ENCODE measurements at places on chromosomes 7 and 10.
A peak's percentile ranks its signal among the peaks of the same experiment; 100 is the strongest.

DNA sequence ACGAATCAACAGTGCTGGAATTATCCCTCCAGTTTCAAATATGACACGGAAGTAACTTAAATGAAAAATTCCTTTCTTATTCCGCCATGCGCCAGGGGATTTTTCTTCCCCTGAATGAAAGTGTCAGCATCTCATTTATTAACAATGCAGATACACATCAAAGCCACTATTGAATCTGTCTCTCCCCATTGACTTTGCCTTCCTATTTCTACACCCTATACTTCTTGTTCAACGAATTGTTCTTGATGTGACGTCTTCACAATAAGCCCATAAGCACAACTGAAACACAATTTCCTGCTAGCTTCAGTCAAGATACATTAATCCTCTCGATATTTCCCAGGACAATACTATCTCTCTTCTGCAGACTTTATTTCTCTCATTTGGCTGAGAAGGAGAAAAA is 253.5 kb downstream of the ADARB2 start:
- DNase-seq: no peak

DNA sequence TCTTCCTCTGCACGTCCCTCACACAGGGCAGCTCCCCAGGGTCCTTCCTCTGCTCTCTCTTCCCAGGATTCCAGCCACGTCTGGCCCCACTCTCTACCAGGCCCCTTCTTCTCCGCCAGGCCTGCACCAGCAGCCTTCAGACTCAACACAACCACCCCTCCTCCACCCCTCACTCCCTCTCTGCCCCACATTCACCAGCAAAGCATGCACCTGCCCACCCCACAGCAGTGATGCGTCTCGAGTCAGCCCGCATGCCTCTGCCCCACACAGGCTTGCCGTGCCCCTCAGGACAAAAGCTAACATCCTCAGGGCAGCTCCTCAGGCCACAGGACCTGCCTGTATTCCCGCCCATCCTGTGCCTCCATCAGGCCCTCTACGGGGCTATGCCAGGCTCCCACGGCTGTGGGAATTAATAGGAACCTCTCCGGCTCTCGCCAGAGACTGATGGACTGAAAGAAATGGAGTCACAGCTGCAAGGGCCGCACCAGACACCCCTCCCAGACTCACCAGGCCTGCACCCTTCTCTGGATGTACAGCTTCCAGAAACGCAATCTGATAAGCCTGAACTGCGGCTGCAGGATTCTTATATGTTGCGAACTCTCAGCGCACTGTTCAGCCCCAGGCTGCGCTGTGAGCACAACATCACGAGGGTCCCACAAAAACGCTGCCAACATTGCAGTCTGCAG is 100.1 kb downstream of the CYTH3 start:
- DNase-seq: peak; percentile 37

GRCh38 chr10:71771821-71772617 is 1.3 kb downstream of the VSIR start:
- peak; percentile 59 for DNase-seq

GRCh38 chr10:98293550-98294269 is 25.7 kb upstream of the LOXL4 start:
- DNase-seq: peak; percentile 34

GRCh38 chr7:39810710-39811109 is 139.3 kb upstream of the CDK13 start:
- DNase-seq: no peak

DNA sequence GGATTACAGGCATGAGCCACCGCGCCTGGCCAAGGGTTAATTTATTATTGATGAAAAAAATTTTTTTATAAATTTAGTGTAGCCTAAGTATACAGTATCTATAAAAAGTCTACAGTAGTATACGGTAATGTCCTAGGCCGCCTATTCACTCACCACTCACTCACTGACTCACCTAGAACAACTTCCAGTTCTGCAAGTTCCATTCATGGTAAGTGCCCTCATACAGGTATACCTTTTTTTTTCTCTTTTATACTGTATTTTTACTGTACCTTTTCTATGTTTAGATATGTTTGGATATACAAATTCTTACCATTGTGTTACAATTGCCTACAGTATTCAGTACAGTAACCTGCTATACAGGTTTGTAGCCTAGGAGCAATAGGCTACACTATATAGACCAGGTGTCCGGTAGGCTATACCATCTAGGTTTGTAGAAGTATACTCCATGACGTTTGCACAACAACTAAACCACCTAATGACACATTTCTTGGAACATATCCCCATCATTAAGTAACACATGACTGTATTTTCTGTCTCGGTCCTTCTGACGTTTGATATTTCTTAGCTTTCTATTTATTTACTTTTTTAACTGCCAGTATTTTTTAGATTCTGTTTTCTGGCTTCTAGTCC is 23.4 kb downstream of the IRF5 start:
- DNase-seq: no peak

DNA sequence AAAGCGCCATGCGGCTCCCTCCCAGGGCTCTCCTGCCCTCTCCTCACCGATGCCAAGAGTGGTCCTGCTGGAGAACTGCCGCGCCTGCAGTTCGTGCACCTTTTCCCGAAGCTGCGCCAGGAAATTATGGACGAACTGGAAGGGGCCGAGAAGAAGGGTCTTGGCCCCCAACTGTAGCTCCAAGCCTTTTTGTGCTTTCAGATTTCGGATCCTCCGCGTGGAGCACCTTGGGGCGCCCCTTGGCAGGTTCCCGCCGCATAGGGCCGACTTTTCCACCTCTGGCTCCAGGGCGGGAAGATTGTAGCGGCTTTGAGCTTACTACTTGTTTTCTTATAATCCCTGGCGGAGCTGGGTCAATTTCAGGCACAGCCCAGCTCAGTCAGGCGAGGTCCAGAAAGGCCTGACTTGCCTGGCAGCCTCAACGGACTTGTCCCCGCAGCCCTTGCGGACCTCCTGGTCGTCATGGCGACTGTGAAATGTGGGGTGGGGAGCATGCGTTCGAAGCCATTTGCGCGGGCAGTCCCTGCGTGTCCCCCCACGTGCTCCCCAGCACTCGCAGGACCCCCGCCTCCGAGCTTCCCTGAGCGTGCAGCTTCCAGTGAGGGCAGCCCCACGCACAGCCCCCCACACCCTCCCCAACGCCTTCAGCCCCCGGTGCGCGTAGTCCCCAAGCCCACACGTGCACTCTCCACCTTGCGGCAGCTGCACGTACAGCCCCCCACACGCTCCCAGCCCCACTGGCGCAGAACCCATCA is 129.9 kb downstream of the KBTBD2 start:
- DNase-seq: no peak

- no peak for DNase-seq
These were observed 82.1 kb downstream of the PDGFA start for GRCh38 chr7:437329-438251.

GRCh38 chr10:95441547-95441923 is 119.6 kb downstream of the SORBS1 start:
- DNase-seq: no peak

DNA sequence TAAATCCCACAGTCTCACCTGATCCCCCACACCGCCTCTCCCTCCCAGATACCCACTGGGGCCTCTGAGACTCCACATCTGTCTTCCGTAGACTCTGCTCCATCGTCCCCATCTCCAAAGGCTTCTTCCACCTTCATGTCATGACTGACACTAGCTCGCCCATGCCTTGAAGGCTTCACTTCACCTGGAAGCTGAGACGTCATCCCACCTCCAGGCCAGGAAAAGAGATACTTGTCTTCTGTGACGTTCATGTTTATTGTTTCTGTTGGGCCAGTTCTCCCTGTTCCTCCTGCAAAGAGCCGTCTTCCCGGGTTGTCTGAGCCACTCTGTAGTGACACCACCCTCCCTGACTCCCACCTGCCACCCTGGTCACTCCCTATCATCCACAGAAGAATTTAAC is 3.6 kb upstream of the ZNF862 start:
- no peak for DNase-seq
